ENCODE measurements at places on chromosomes 7 and 10.

GRCh38 chr7:129882531-129882930 lies 70.2 kb downstream of the UBE2H start:
- DNase-seq = no peak

DNA sequence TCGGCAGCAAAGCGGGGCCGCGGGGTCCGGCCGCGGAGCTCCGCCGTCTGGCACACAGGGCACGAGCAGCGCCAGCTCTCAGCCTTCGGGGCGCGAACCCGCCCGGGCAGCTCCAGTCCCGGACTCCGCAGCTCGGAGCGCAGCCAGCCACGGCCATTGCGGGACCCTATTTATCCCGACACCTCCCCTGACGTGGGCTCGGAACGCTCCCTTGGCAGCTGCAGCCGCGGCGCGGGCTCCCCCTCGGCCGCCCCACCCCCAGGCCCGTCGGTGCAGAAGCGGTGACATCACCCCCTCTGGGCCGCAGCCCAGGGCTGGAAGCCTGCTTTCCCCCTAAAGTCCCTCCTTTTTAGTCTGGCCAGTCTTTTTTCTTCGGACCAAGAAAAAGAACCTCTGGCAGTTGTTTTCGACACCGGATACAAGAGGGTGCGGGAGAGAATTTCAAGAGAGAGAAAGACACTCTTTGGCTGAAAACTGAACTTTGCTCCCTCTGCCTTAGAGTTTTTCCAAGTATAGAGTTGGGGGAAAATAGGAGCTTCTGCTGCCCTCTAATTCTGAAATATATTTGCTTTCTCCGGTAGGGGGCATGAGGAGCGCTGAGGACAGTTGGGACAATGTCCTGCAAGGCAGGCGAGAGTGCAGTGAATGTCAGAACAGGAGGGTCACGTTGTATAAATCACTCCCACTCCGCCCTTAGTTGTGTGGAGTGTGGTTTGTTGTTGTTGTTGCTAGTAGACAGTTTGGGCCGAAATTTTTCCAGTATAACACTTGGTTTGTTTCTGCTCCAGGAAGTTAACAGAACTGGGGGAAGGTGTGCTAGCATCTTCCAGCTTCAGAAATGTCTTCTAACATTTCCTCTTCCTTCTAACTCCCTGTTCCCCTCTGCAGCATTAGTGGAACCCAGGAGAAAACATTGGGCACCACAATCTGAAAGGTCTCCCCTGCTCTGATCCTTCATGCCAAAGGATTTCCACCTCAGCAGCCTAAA lies at the start of gene SFRP4:
SFRP4 (minus strand) TSS at position 145 of the 988 bp plus-strand sequence. CDS start 280 bp downstream, outside the sequence.
- DNase-seq = no peak

DNA sequence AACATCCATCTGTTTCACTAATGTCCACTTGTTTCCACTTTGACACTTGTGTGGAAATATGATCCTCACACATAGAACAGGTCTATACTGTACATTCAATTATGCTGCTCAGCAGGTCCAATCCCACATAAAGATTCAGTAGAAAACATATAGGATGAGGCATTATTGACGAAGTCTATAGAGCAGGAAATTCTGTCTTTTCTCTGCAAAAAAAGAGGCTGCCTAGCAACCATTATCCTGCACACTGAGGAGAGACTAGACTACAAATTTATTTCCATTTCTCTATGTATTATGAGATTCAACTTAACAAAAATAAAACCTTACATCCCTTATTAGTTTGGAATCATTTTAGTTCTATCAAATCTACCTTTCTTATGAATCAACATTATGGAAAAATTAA lies 204.6 kb upstream of the POM121L12 start:
- no peak for DNase-seq

GRCh38 chr10:127039435-127039834 lies 134.2 kb downstream of the DOCK1 start:
- no peak for DNase-seq

GRCh38 chr10:126945351-126946030 lies 40.3 kb downstream of the DOCK1 start:
- DNase-seq = no peak

- DNase-seq = no peak
Observed at GRCh38 chr10:89207801-89208551, 859 bp upstream of the CH25H start.

DNA sequence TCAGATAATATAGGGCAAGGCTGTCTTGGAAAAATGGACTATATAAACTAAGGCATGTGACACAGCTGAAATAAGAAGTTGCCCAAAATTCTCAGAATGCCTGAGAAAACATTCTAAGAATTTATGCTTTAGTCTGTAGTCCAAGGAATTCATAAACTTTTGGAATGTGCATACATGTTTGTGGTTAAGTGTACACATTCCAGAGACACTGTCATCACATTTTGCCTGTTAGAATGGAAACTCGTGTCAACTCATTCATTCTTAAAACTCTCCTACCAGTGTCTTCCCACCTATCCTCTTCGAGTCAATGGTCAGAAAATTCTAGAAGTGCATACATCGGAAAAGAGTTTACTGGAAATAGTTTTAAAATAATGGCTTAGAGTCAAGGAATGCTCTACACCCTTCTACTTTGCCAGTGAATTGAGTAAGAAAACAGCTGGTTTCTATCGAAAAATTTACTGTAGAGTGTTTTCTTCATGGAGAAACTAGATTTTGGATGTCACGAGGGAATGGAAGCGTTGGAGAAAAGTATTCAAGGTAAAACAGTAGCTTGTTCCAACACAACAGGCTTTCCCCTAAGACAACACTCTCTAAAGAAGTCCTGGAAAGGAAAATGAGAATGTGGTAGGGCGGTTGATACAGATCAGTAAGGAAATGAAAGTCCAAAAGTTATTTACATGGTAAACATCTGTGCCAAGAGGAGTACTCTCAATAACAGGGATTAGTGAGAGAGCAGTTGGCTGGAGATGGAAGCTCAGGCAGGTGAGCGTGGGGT lies 1177.6 kb upstream of the C7orf33 start:
- DNase-seq = no peak

DNA sequence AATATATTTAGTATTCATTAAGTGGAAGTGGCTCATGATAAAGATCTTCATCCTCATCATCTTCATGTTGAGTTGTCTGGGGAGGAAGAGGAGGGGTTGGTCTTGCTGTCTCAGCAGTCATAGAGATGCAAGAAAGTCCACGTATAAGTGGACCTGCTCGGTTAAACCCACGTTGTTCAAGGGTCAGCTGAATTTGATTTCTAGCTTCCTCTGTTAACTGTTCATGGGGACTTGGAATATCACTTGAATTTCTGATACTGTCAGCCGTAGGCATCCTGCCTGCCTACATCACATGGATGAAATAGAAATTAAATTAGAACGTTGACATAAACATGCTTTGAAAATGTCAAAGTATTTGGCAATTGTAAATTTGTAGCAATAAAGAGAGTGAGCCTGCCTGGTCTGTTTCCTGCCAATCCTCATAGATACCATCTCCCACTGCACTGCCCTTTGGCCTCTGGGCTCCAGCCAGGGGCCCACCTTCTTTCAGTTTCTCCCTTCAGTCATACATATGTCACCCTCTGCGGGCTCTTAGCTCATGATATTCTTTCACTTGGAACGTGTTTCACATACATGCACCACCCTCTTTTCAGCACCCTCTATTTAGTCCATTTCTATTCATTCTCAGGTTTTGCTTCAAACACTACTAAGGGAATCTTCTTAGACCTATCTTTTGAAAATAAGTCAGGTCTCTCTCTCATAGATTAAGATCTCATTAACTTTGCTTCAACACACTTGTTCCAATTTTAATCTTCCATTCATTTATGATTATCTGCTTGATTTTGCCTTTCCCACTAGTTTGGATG lies 376.3 kb downstream of the IPMK start:
- DNase-seq = no peak

GRCh38 chr7:111268941-111269340 lies 178.0 kb downstream of the LRRN3 start:
- DNase-seq = no peak

DNA sequence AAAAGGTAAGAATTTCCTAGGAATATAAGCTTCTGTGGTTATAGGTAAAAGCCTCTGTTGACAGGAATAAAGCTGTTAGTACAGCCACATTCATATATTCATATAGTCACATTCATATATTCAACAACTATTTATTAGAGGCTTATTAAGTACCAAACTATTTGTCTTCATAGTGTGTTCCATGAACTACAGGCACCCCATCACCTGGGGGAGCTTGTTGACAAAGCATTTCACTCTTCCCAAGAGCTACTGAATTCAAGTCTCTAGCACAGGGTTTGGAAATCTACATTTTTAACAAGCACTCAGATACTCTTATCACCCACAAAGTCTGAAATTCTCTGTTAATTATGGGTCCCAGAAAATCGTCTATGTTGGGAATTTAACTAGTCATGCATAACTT lies 110.6 kb downstream of the RNLS start:
- DNase-seq = no peak

GRCh38 chr7:2355705-2356008 lies 1.0 kb downstream of the EIF3B start:
- DNase-seq = no peak

- DNase-seq = peak; percentile 29
Observed at GRCh38 chr7:139016931-139017511, 18.8 kb downstream of the ZC3HAV1L start.

GRCh38 chr10:58373442-58373827 lies 11.8 kb upstream of the TFAM start:
- no peak for DNase-seq

DNA sequence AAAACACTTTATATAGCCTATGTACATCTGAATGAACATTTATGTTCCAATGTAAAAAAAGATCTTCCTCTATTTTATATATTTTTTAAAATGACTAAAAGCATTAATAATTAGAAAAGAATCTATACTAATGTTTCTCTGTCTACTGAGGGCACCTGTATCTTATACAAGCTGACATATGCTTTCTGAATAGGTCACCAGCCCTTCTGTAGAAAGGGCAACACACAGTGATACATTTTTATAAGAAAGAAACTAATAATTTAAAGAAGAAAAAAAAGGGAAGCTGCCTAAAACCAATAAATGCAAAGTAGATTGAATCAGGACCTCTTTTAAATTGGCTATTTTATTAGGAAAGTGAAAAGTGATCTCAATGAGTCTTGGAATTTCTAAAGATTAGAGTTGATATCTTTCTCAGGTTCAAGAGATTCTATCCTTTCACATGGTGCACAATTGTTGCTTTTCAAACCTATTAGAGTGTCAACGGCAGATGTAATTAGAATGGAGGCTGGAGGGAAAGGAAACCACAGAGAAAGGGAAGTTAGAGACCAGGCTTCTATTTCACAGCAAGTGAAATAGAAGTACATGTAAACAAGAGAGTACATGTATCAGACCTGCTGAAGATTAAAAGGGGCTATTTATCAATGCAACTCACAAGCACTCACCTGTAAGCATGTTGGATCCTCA lies 6.3 kb downstream of the MTPN start:
- DNase-seq = no peak

- no peak for DNase-seq
Observed at GRCh38 chr7:157279741-157280215, 57.0 kb upstream of the DNAJB6 start.

GRCh38 chr10:59865101-59865500 lies 41.3 kb downstream of the CCDC6 start:
- no peak for DNase-seq

DNA sequence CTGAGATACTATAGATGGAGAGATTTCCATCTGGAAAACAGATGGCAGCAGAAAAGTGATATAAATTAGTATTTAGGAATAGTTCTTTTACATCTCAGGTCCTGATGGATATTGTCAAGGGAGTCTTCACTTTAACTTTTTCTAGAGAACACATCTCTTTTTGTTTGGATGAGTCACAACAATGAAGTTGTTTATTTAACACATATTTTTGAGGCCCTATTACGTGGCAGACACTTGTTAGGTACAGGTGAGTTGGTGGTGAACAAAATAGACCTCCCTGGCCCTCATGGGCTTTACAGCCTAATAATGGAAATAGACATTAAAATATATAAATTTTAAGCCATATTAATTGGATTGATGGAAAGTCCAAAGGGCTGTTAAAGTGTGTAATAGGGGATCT lies 168.3 kb downstream of the VTI1A start:
- DNase-seq = no peak

DNA sequence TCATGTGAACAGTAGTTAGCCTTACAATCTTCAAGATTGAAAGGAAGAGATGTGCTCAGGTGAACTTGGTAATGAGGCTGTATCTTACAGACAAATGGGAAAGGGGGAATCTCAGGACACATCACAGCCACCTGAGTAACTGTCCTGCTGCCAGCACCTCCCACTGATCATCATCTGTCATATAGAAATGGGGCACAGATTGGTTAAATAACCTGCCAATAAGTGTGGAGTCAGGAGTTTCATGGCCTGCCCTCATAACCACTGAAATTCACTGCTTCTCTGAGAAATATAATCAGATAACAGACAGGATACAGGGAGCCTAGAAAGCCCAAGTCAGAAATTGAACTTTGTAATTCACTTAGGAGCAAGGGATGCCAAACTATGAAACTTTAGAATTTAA lies 64.9 kb upstream of the TAS2R16 start:
- DNase-seq = no peak

GRCh38 chr10:86876748-86877147 lies 80.7 kb downstream of the MMRN2 start:
- DNase-seq = no peak

GRCh38 chr7:18566829-18567228 lies 71.3 kb downstream of the HDAC9 start:
- DNase-seq = no peak

DNA sequence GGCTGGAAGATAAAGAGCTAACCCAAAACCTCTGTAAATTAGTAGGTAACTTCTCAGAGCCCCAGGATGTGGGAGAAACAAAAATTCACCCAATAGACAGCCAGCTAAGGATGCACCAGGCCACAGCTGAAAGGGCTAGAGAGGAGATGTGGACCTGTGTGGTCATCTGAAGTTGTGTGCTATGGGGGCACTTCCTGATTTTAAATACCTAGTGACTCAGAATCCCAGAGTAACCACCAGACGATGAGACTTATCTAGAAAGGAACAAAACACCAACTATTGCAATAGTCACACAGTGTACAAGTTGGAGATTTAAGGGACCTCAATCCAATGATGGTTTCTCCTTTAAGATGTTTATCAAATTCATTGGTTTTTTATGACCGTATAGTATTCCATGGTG lies 408.3 kb upstream of the ANKRD30A start:
- no peak for DNase-seq

- DNase-seq = no peak
Observed at GRCh38 chr7:155685791-155686160, 41.3 kb downstream of the RBM33 start.

- DNase-seq = no peak
Observed at GRCh38 chr7:45515346-45515745, 58.8 kb upstream of the ADCY1 start.

- DNase-seq = no peak
Observed at GRCh38 chr7:2926120-2926895, 82.2 kb upstream of the GNA12 start.

GRCh38 chr10:17120694-17121093 lies 8.9 kb downstream of the CUBN start:
- DNase-seq = no peak

- no peak for DNase-seq
Observed at GRCh38 chr10:63431962-63432797, 33.6 kb downstream of the JMJD1C start.

- no peak for DNase-seq
Observed at GRCh38 chr7:129799350-129799955, 153.3 kb downstream of the UBE2H start.

All from activated T-helper 1 cell treated with anti-CD3 and anti-CD28 coated beads, Interleukin-2, amount 50 U/mL, for 16 hours (primary cell).